Thoracic aorta (tissue), 2 donors: ENCODE measurements at places on chromosomes 5 and 9. TPM values are rescaled to one million over a fixed set of nuclear protein-coding genes. Genes with fewer than 3 reads are reported as not detected.

The SKP2 gene
- total RNA-seq, result 7.8 TPM

The CAAP1 gene
- 19.0 TPM for total RNA-seq

DNA sequence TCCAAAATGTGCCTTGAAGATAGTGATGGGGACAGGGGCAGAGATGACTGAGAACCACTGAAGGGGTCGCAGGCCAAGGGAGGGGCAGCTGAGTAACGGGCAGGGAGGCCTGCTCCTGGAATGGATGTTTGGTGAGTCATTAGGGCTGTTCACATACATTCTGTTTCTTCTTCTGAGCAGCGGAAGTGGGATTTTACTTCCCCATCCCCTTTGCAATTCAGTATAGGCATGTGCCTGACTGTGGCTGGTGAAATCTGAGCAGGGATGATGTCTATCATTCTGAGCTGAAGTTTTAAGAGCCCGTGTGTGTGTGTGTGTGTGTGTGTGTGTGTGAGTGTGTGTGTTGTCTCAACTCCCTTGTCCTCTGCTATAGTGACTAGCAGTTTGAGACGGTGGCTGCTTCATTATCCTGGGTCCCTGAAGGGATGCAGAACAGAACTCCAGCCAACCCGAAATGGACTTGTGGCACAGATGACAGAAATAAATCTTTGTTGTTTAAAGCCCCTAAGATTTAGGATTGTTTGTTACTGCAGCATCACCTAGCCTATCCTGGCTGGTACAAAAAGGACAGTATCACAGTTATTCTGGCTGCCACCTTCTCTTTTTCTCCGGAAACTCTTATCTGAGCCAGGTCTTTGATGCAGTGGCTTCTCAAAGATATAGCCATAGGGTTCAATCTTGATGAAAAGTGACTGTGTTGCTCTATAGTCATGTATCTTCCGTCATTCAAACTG, 29.2 kb upstream of the TGFBI start:
- DNase-seq, result no peak

DNA sequence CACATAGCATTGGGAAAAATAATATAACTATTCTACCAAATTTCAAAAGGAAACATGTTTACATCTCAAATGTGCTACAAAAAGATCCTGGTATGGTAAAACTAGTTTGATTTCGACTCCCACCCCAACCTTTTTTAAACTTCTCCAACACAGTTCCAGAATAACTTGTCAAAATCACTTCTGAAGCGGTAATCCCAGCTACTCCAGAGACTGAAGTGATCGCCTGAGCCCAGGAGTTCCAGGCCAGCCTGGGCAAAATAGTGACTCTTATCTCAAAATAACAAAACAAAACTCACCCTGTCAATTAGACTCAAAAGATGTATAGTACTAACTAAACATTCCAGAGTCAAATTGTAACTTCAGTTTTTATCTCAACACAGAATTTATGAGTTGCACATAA, 71.3 kb upstream of the RNF38 start:
- no peak for DNase-seq

- no peak for DNase-seq
Measured at GRCh38 chr5:154291917-154292316, 101.4 kb downstream of the GALNT10 start.

GRCh38 chr9:93083592-93084470, 12.2 kb upstream of the CARD19 start:
- DNase-seq, result no peak

DNA sequence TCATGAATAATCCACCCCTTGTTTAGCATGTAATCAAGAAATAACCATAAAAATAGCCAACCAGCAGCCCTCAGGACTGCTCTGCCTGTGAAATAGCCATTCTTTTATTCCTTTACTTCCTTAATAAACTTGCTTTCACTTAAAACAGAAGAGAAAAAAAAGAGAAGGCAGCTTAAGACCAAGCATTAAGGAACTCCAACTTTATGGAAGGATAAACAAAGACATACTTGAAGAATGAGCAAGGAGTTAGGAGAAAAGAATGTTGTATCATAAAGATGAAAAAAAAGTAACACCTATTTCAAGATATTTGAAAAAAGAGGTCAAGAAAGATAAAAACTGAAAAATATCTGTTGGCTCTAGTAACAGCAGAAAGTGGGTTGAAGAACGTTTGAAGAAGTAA, 107.6 kb downstream of the RNF180 start:
- DNase-seq, result no peak

DNA sequence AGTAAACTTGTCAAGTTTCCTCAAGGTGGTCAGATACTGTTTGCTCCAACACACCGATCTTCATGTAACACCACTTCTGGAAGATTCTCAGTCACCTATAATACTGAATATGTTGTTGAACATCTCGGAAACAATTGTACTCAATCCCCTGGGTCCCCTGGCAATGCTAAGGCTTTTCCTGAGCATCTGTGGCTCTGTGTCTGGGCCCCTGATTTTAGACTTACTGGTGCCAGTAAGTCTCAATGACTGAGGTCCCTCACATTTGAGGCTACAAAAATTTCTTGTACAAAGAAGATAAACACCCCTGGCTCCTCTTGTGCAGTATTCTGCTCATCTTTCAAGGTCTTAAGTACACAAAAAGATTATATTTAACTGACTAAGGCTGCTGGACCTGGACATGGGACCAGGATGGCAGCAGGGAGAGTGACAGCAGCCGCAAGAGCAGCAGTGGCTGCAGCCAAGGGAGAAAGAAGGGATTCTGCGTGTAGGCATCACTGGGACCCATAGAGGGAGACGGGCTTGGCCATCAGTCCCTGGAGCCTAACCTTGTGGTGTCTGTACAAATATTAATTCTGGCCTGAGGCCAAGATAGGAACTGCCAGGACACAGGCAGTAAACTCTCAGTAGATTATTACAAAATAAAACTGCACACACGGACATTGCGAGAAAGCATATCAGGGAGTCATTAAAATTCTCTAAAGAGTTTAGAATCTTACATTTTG, 49.0 kb upstream of the TNPO1 start:
- no peak for DNase-seq

GRCh38 chr5:141155540-141156374, 5.9 kb downstream of the PCDHB6 start:
- no peak for DNase-seq

GRCh38 chr5:6354848-6355247, 23.5 kb downstream of the MED10 start:
- no peak for DNase-seq
